ENCODE measurements at places on chromosomes 2 and 18. TPM values are rescaled to one million over a fixed set of nuclear protein-coding genes. Genes with fewer than 3 reads are reported as not detected.

- no peak for DNase-seq
Observed at GRCh38 chr2:226893216-226893615, 57.4 kb downstream of the RHBDD1 start.

The CLEC4F gene
- total RNA-seq = 1.4 TPM

DNA sequence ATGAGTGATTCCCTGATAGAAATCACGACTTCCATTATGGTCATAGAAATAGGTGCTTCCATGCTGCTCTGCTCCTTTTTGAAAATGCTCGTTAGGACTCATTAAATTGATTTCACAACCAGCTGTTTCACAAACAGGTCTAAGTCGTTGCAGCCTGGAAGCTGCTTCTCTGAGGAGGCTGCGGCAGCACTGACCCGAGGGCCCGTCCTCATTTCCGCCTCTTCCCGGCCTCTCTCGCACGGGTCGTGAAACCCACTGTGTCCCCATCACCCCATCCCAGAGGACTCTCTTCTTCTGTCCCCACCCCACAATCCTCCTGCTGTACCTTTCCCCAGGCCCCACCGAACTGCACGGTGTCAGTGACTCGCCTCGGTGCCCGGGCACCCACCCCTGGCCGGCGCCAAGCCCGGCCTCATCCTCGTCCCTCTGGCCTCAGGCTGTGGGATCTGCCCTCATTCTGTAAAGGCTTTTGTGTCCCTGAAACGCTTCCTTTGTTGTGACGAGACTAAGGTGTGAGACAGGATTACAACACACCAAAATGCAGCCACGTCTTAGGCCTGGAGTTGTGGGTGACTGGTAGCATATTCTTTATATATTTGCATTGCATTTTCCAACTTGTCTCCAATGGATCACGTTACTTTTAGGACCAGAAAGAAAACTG, 112.7 kb upstream of the CTDP1 start:
- no peak for DNase-seq

DNA sequence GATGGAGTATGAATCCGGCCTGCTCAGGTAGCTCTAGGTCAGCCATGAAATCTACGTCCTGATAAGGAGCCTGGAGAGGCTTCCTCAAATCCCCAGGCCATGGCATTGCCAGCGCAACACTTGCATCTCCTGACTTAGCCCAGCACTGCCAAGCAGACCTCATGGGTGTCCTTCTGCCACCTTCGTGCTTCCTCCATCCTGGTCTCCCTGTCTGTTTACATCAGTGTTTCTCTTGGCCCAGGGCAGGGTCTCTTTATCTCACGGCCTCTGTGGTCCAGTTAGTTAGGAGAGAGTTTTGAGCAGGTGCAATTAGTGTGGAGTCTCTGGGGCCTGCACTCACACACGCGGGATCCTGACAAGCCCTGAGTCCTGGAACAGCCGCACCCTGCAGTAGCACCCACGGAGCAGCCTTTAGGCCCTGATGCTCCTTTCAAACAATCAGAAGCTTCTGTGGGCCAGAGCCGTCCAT, 193.1 kb upstream of the ARL4C start:
- no peak for DNase-seq

DNA sequence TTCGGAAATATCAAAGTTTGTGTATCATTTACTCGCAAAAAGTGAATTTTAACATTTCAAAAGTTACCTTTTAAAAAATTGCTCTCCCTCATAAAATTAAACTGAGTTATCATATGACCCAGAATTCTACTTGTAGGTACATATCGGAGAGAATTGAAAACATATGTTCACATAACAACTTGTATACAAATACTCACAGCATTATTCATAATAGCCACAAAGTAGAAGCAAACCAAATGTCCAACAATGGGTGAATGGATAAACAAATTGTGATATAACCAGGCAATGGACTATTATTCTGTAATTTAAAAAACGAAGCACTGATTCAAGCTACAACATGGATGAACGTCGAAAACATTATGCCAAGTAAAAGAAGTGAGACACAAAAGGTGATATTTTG, 412.0 kb upstream of the TCF4 start:
- DNase-seq = no peak

GRCh38 chr18:41655074-41655473, 300.0 kb upstream of the PIK3C3 start:
- no peak for DNase-seq

GRCh38 chr18:10258836-10259474, 195.5 kb upstream of the APCDD1 start:
- no peak for DNase-seq

DNA sequence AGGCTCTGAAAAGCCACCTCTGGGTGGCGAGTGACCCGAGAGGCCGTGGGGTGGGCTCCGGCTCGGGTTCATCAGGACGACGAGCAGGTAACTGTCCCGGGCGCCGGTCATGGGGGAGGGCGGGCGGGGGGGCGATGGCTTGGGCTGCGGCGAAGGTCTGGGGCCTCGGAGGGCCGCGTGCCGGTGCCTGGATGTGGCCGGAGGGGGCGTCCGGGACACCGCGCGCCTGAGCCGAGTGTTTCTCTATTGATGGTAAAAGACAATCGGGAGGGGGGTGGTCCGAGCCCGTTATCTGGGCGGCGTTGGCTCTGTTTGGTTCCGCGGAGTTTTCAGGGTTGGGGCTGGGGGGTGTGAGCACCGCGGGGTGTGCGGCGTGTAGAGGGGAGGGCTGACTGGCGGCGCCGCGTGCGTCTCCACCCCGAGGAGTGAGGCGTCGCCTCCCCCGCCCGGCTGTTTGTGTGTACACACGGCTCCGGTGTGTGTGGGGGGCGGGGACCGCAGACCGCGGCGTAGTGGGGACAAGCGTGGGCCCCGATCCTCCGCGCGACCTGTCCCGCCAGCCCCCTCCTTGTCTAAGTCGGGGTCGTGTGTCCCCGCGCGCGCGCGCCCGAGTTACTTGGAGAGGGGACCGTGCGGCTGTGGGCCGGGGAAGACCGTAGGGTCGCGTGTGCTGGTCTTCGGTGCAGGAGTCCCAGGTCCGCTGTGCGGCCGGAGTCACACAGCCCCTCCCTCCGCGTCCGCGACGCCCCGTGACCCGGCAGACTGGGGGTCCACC, 1.6 kb downstream of the CTIF start:
- DNase-seq = peak; percentile 25

- no peak for DNase-seq
Observed at GRCh38 chr18:61876899-61877298, 15.9 kb downstream of the RNF152 start.

The NOL4 gene
- total RNA-seq = not detected

- DNase-seq = no peak
Observed at GRCh38 chr2:18824325-18824790, 235.0 kb upstream of the NT5C1B start.

The ECEL1 gene
- total RNA-seq = not detected

GRCh38 chr2:23721454-23721826, 205.5 kb downstream of the ATAD2B start:
- no peak for DNase-seq

DNA sequence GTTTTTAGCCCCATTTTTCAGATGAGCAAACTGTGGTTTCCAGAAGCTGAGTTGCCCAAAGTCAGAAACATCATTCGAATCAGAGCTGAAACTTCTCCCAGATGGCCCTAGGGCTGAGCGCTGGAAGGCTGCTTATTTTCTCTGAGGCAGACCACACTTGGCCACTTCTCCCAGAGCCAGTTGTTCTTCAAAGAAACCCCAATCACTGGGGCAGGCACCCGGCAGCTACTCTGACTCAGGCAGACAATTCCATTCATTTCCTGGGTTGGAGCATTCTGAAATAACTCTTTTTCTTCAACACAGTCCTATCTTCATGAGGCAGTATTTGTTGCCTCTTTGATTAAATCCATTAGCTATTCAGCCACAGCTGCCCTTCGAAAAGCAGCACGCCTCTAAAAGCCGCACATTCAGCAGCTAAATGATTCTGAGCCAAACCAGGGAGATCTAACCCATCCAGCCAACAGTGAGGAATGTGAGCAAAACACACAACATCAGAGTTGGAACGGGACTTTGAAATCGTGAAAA, 40.9 kb downstream of the LRATD1 start:
- no peak for DNase-seq

DNA sequence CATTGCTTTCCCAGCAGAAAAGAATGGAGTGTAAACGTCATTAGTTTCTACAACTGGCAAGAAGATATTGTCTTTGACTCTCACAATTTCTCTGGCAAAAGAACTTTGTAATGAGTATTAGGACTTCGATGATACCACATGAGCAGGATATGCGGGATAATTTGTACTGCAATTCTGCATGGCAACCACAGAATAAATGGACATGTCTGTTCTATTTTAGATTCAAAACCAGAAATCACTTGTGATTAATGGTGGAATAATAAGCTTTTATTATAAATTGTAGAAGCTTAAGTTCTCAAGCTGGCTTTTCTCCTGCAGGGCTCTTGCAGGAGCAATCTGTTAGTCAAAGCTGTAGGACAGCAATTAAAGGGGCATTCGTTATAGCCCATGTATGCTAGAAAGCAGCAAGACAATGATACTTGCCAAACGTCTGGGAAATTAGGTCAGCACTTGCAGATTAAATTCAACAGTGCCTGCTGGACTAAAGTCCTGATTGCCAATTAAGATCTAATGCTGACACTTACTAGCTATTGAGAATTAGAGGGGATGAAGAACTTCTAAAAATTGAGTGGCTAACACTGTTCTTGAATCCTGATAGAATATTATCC, 177.9 kb downstream of the PTH2R start:
- no peak for DNase-seq

The KIAA2012 gene
- not detected for total RNA-seq

- DNase-seq = no peak
Observed at GRCh38 chr2:20988905-20989304, 55.0 kb downstream of the APOB start.

The CDH20 gene
- 0.09 TPM for total RNA-seq

DNA sequence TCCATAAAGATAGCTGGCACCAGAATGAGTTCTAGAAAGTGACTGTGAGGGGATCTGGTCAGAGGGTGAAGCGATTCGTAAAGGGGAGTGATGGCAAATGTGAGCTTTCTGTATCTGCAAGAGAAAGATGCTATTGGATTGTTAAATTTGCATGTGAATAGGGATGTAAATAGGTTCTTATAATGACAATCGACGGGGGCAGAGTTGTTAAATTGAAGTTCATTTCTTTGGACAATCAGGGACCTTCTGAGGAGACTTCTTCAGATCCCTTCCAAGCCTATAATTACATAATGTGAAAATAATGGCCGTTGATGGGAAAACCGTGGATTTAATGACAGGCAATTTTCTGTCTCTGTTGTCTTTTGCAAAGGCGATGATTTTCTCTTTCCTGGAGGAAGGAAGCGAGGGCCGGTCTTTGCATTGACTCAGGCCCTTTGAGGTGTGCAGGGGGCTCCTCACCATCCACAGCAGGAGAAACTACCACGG, 52.2 kb upstream of the TMEM18 start:
- DNase-seq = no peak

- DNase-seq = no peak
Observed at GRCh38 chr2:45586600-45586999, 24.5 kb downstream of the SRBD1 start.

DNA sequence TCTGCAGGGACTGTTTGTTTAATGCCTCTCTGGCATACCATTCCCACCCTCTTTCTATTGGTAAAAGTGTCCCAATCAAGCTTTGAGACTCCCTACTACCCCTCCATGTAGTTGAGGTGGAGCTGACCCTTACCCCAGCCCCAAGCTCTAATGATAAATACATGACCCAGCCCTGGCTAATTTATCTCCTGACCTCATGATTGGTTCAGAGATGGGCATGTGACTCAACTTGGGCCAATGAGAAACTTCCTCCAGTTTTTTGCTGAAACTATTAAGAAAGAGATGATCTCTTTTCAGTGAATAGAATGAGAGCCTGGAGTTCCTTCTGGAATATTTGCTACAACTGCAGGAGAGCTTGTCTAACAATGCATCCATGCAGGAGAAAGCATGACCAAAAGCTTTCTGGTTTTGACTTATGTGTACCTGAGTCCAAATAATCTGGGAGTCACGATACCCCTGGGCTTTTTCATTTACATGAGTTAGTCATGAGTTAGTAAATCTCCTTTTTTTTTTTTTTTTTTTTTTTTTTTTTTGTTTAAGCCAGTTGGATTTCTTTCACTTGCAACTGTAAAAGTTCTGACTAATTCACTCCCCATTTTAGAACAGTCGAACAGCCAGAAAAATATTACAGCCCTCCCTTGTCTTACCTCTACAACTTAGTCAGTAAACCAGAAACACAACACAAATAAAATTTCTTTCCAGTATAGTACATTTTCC, 66.5 kb upstream of the TLK1 start:
- DNase-seq = no peak

The ITGA4 gene
- 178 TPM for total RNA-seq

The CHRNG gene
- total RNA-seq = not detected

- no peak for DNase-seq
Observed at GRCh38 chr2:3641841-3642421, 16.1 kb upstream of the ALLC start.

DNA sequence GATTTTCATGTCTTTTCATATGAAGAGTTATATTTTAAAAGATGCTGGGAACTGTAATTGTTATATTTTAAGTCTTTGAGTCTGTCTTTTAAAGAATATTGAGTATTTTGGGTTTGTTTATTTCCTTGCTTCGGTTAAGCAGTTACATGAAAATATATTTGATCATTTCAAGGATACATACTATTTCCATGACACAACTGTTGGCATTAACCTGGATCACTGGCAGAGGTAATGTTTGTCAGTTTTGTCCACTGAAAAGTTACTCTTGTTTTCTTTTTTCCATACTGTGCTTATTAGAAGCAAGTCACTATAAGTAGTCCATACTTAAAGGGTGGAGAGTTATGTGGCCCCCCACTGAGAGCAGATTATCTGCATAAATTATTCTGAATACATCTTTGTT, 1142.0 kb upstream of the TMEFF2 start:
- DNase-seq = no peak

GRCh38 chr2:235086481-235087184, 134.8 kb downstream of the SH3BP4 start:
- DNase-seq = no peak

GRCh38 chr18:47767699-47768098, 162.8 kb downstream of the SMAD2 start:
- no peak for DNase-seq

The ODC1 gene
- total RNA-seq = 85.4 TPM

- no peak for DNase-seq
Observed at GRCh38 chr2:45568935-45569334, 42.1 kb downstream of the SRBD1 start.

DNA sequence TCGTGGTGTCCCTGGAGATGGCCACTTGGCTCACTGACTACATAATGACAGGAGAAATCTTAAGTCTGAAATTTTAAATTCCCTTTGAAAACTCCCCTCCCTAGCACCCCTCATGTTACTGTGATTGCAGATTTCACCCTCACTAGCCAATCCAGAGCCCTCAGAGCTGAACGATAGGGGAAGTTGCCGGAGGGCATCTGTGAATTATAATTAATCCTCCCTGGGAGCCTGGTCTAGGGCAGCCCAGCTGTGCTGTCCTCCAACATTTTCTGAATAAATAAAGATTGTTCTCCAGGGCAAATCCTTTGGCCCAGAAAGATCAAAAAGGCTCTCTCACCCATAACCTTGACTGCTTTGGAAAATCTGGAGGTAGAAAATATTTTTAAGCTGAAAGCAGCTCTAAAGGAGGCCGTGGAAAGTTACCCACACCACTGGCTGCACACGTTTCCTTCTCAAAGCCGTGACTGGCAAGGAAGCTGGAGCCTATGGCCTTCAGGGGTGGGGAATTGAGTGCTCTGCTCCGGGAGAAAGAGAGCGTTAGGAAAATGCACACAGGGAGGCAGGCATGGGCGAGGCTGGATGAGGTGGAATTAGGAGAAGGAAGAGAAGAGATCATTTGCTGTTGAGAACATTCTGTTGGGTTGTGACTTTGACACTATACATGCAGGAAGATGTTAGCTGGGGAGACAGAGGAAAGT, 68.9 kb upstream of the CNGA3 start:
- no peak for DNase-seq

All from natural killer cell (primary cell).